Cardiac septum (tissue), 1 donor: ENCODE measurements at places on chromosomes 16 and 17. TPM values are rescaled to one million over a fixed set of nuclear protein-coding genes. Genes with fewer than 3 reads are reported as not detected.

GRCh38 chr16:87012954-87013938, 303.9 kb downstream of the C16orf95 start:
- DNase-seq, result no peak

GRCh38 chr17:33019161-33019890, 27.7 kb downstream of the SPACA3 start:
- no peak for DNase-seq

Gene SGCA
- total RNA-seq, result 159 TPM

DNA sequence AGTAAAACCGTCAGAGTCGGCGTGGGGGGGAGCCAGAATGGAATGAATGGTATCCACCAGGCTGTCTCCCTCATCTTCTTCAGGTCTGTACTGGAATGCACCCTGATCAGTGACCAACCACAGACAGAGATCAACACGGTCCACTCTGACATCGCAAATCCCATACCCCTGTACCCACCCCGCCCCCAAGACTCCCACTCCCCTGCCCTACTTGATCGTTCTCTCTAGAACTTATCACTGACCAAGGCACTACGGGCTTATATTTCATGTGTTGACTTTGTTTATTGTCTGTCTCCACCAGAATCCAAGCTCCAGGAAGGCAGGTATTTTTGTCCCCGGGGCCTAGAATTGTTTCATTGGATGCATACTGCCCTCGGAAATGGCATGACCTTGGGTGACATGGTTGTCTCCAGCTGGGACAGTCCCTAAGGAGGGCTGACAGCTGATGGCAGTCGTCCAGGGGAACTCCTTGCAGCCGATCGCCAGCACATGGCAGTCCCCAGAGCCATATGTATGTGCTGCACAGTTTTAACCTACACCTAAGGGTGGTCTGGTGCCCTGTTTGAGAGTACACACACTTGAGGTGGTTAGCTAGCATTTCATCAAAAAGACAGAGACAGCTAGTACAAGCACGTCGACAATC, 526 bp upstream of the MFSD6L start:
- DNase-seq, result no peak

DNA sequence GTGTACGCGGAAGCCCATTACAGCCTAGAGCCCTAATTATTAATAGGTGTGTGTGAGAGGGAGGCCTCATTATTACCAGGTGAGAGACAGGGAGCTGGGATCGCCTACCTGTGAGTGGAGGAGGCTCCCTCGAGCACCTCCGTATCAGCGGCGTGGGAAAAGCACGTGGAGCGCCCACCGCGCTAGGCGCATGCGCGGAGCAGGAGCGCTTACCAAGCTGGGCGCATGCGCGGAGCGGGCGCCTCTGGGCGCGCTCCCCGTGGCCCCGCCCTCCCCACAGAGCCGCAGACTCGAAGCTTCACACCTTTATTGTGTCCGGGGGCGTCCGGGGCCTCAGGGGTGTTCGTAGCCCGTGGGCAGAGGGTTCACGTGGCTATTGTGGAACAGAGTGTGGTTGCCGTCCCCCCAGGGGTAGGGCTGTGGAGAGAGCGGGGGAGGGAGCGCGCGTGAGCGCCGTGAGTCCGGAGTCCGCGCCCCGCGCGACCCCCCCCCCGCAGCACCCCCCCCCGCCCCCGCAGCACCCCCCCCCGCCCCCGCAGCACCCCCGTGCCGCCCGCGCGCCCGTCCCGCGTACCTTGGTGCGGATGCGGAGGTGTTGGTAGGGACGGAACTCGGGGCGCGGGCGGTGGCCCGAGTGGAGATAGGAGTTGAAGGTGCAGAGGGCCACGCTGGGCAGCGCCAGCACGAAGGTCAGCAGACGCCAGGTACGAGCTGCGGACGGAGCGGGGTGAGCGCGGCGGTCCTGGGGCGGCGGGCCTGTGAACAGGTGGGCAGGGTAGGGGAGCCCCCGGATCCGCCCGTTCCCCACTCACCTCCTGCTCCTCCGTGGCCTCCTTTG, 500 bp downstream of the COX6A2 start:
- peak; percentile 85 for DNase-seq

DNA sequence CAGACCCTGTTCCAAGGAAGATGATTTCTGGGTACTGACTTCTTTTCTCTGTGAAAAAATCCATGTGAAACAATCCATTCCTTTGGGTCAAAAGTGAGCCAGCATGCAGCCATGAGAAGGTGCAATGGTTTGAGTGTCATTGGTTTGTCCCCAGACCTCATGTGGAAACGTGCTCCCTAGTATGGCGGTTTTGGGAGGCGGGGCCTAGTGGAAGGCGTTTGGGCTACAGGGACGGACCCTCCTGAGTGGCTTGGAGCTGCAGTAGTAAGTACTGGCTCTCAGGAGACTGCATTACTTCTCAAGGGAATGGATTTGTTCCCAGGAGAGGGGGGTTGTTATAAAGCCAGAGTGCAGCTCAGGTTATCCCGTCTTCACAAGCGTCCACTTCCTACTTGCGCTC, 19.4 kb downstream of the ELAC2 start:
- peak; percentile 29 for DNase-seq

DNA sequence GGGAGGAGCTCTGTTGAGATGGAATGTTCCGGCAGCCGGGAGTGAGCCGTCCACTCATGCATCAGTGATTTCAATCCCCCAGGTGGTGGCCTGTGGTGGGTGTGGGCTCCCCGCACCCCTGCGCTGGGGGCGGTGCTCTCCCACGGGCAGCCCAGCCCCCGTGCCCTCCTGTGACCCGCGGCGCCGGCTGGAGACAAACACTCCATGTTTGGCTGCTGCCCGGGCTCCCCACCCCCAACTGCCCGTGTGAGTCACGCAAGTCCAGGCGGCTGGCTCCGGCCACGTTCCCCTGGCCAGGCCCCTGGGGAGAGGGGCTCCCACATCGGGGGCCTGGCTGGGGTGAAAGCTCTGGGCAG, 29.4 kb downstream of the CACNA1H start:
- DNase-seq, result no peak

Gene TPSG1
- not detected for total RNA-seq

DNA sequence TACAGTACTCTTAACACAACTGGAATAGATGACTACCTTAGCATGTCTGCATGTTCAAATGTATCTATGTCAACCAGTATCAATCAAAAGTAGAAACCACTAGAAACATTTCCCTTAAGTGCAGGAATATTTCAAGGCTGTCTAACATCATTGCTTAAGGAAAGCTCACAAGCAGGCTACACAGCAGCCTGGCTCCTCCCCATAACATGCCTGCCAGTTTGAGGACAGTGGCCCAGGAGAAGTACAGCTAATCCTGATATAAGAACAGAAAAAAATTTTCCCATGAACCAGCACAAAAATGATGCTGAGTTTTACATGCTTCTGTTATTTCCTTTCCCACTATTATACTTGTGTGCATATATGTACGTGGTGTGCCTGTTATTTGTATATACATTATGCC, 175.1 kb downstream of the MYO1D start:
- no peak for DNase-seq

DNA sequence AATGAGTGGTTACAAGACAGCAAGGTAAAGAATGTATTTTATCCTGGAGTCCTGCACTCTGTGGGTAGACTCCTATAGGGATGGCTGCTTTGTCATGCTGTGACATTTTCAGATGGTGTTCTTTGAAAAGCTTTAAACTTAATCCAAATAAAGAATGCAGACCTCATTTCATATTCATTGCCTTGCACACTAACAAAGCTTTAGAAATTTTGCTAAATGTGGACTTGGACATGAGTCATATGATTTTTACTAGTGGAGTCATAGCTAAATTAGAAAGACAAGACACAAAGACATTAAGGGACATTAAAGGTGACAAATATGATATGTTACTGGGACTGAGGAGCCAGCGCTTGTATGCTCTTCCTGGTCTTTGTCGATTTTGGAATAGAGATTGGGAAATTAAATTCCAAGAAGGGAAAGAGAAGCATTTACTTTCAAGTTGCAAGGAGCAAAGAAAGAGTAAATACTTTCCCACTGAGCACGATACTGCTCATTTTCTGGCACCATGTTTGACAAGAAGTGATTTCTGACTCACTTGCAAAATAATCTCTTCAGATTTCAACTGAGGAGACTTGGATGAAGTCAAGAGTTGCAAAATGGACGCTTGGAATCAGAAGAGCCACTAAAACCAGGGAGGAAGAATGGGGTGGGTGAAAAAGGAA, 152.9 kb upstream of the MYOCD start:
- no peak for DNase-seq

Gene ASIC2
- total RNA-seq, result not detected

DNA sequence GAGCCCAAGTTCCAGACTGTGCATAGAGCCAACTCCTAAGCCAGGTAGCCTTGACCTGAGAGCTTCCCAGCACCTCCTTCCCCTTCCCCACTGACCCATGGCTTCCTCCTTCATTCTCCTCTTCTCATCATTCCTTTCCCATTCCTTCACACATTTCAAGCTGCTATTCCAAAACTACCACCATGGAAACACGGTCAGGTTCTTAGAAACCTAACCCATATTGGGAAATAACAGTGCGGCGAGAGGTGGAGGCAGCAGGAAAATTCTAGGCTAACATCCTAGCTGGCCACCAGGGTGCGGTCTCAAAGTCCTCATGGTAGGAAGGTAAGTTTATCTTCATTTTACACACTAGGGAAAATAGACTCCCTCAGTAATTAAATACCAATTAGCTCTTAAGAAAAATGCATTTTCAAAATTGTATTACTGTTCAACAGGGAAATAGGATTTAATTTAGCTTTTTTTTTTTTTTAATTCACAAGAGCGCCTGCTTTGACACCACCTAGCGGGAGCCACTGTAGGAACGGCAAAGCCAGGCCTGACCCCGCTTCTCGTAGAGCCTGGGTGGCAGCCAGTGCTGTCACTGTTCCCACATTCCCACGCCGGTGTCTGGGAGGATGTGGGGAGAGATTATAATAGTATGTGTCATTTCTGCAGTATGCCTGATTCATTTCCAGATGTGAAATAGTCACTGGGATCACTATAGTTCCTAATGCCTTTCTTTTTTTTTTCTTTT, 14.0 kb upstream of the SPHK1 start:
- DNase-seq, result peak; percentile 92

Gene TM4SF5
- not detected for total RNA-seq

Gene TSNAXIP1
- 0.51 TPM for total RNA-seq

Gene MRPL58
- 39.3 TPM for total RNA-seq

Gene AURKB
- 0.83 TPM for total RNA-seq

- no peak for DNase-seq
Observed at GRCh38 chr17:6352801-6353560, 81.9 kb downstream of the AIPL1 start.

GRCh38 chr16:25798065-25798464, 106.3 kb downstream of the HS3ST4 start:
- DNase-seq, result no peak

Gene COG7
- total RNA-seq, result 14.4 TPM

DNA sequence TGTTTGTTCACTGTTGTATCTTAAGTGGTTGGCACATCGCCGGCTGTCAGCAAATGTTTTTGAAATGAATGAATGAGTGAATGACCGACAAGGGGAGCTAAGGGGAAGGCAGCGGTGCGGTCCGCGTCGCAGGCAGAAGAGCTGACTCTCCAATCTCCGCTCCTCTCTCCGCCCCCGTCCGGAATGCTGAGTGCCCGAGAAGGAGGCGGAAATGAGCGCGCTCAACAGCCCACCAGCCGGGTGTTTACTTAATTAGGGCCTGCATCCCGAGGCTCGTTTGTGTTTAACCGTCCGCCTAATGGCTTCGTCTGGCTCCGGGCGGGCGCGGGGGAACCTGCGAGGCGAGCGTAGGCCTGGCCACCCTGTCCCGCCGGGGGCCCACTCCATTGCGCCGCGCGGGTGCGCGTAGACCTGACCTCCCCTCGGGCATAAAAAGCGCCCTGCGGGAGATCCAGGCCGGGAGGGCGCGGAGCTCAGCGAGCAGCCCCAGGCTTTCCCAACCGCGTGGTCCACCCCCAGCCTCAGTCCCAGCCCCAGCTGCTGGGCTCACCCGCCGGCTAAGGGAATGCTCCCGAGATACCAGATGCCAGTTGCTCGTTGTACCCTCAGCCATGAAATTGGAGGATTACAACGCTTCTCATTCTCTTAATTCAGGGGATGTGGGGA, 2.5 kb upstream of the CDH3 start:
- DNase-seq, result no peak

GRCh38 chr16:19583665-19584300, 28.3 kb downstream of the VPS35L start:
- DNase-seq, result no peak

DNA sequence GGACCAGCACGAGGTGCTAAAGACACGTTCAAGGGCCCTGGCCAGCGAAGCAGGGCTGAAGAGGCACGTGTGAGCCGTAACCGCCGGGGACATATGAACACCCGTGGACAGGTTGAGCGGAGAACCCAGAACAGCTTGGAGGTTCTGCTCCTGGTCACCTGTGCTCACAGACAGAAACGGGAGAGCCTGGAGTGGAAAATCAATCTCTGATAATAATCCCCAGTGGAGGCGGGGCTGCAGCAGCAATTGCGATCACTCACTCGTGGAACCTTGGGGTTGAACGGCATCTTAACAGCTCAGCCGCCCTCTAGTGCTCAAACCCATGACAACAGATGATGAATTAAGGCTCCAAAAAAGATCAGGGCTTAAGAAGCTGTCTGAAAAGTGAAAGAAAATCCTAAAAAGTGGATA, 25.6 kb downstream of the WIPI1 start:
- DNase-seq, result no peak

DNA sequence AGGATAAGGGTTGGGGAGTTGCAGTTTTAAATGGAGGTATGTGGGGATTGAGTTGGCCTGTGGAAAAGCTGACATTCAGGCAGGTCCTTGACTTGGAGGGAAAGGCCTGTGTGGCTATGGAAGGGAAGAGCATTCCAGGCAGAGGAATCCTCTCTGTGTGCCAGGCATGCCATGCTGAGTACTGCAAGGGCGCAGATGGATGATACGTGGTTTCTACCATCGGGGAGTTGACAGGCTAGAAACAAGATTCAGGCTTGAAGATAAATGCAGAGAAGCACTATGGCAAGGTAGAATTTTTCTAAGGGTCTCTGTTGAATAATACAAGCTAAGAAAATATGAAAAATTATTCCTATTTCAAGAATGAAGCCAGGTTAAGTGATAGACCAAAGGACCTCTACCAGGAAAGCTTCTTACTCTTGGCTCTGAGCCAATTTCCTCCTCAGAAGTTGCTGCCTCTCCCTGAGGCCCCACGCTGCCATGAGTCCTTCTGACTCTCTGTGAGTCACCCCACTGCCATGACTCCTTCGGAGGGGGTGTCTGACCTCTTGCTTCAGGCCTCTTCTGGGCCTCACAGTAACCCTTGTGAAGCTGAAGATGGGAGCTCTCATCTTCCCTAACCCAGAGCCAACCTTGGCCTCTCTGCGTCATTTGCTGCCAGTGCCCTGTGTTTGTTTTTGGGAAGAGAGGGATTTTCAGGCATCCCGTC, 75.8 kb downstream of the WNT3 start:
- DNase-seq, result no peak

- no peak for DNase-seq
Observed at GRCh38 chr17:51362811-51363585, 102.7 kb downstream of the UTP18 start.

Gene HS3ST3A1
- 3.2 TPM for total RNA-seq

- no peak for DNase-seq
Observed at GRCh38 chr16:75043175-75043895, 44.5 kb downstream of the ZNRF1 start.
